Right ventricle myocardium superior (tissue), 1 donor: ENCODE measurements at places on chromosomes 3 and 15. TPM values are rescaled to one million over a fixed set of nuclear protein-coding genes. Genes with fewer than 3 reads are reported as not detected.

DNA sequence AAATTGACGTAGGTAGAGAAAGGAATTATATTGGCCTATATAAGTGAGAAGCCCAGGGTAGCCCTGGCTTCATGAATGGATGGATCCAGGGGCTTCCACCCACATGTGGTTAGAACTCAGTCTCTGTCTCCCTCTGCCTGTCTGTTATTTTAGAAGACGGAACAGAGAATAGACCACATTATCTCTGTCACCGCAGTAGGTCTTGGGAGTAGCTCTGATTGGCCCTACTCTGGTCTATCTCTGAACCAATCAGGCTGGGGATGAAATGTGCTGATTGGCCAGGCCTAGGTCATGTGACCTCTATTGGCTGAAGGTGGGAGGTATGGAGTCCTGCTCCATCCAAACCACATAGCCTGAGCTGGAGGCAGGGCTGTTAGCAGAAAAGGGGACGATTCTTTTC is 143.0 kb upstream of the PRR23C start:
- no peak for DNase-seq

DNA sequence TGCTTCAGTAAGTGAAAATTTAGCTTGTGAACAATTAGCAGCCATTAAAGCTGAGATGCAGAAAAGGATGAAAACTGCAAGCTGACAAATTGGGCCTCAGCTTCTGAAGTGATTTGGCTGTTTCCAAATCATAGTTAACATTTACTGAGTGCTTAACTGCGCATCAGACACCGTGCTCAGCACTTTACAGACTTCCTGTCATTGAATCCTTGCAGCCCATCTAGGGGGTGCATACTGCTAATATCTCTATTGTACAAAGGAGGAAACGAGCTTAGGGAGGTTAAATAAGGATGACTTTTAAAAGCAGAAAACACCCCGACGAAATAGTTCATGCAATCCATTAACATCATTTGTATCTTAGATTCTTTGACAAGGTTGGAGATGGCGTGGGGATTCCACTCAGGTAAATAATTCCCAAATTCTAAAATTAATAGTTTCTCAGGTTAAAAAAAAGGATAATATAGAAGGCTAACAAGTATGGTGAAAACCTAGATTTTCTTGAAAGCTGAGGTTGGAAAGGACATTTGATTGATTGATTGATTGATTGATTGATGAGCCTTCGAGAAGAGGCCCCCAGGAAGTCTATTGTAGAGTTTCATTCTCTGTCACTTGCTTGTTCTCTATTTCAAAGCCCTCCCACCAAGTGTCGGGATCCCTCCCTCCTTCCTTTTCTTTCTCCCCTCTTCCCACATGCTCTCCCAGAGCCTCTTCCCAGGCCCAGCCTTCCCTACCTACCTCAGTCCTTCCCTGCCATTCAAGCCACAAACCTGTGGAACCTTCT is 23.5 kb upstream of the EPHB3 start:
- DNase-seq = no peak

PTPN23 gene
- total RNA-seq = 19.0 TPM

DNA sequence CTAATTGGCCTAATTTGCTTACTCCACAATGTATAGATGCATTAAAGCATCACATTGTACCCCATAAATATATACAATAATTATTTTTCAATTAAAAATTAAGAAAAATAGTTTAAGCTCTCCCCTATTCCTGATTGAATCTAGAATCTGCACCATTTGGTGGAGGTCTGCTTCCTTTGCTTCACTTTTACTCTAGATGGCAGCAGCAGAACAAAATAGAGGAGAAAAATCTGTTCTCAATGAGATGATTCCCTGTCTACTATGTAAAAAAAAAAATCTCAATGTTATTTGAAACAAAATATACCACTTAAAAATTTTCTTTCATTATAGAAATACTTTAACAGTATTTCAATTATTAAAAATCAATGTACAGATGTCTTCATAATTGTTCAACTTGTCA is 109.6 kb upstream of the FXR1 start:
- no peak for DNase-seq

GRCh38 chr3:122681284-122681973 is 790 bp downstream of the PARP14 start:
- no peak for DNase-seq

GRCh38 chr15:59611276-59612260 is at the start of gene GCNT3:
GCNT3 (plus strand) TSS chr15:59611783; CDS start chr15:59618239, 6,456 bp downstream.
- DNase-seq = no peak
